NCI-H345 (cell line): ENCODE measurements at places on chromosomes 11 and 22.

GRCh38 chr11:35286126-35286525 is 133.2 kb downstream of the SLC1A2 start:
- DNase-seq: no peak

DNA sequence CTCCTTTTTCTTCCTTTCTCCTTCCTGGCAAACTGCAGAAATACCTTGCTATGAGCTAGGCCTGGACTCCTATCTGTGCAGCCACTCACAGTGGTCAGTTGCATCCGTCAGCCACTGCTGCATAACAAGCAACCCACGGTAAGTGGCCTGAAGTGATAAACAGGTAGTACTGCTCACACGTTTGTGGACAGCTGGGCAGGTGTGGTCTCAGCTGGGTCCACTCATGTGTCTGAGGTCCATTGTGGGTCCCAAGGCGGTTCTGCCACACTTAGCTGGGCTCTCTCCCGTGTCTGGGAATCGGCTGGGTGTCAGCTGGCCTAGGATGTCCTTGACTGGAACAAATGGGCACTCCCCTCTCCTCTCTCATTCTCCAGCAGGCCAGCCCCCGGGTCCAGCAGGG is 109.3 kb downstream of the BRD1 start:
- no peak for DNase-seq

DNA sequence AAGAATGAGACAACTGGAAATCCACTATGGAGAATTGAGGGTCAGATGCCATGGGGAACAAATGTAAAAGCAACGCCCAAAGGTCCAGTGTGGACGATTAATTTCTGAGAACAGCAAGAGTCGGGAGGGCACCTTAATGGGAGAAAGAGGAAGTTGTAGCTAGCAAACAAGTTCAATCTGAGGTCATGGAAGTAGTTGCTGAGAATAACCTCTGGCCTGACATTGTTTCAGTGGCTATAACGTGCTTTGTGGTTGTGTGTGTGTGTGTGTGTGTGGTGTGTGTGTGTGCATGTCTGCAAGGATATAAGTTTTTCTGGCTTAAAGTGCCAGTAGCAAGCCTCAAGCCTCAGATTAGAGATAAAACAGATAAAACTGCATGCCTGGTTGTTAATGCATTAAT is 1630.1 kb upstream of the TENM4 start:
- no peak for DNase-seq

- DNase-seq: no peak
Measured at GRCh38 chr11:39542460-39542859, 1917.0 kb downstream of the LRRC4C start.

DNA sequence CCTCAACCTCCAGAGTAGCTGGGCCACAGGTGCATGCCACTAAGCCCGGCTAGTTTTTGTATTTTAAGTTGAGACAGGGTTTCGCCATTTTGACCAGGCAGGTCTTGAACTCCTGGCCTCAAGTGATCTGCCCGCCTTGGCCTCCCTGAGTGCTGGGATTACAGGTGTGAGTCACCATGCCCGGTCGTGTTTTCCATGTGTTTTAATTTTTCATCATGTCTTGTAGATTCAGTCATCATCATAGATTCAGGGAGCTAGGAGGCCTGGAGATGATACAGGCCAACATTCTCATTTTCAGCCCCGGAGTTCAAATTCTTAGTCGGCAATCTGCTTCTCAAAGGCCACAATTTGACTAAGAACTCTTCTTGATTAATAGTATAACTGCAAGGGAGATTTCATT is 73.5 kb upstream of the GRAMD1B start:
- no peak for DNase-seq

DNA sequence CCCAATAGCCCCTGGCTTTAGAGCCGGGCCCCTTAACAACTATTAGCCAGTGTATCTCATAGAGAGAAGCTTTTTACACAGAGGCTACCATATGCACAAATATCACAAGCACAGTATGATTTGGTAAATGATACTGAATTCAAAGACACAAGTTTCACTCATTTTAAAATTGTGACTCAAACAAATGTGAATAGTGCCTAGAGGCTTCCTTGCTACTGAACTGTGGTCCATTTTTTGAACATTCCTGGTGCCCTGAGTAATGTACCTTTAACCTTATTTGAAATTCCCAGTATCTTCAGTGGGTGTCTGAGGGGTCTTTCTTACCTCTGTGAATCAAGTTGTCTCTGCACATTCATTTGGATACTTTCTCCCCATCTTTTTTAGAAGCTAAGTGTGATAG is 156.2 kb downstream of the MAML2 start:
- no peak for DNase-seq

GRCh38 chr11:102341844-102342318 is 5.1 kb upstream of the BIRC2 start:
- DNase-seq: peak; percentile 75

GRCh38 chr11:115736146-115736545 is 231.9 kb upstream of the CADM1 start:
- DNase-seq: no peak

DNA sequence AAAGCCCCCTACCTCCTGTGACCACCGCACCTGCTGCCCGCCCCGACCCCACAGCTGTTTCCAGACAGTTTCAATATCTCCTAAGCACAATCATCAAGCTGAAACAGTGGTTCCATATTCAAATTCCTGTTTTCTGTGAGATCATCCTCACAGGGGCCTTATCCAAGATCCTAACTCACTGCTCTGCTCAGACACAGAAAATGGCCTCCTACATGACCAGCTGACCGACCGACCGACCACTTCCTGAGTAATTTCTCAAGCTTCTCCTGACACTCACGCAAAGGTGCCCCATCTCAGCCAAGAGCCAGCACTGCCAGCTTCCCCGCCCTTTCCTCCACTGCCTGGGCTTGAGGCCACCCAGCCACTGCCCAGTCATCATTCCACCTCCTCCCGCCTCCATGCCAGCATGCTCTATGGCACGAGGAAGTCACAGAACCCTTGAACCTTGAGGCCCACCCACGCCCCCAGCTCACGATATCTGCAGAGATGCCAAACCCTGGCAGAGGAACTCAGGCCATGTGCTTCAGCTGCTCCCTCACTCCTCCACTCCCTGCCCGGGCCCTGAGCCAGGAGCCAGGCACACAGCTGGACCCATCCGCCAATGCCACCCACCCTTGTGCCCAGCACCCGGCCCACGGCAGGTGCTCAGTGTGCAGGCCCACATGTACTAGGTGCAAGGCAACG is 14.0 kb downstream of the KIAA0930 start:
- peak; percentile 9 for DNase-seq

GRCh38 chr11:40130427-40130826 is 1329.0 kb downstream of the LRRC4C start:
- DNase-seq: peak; percentile 40

DNA sequence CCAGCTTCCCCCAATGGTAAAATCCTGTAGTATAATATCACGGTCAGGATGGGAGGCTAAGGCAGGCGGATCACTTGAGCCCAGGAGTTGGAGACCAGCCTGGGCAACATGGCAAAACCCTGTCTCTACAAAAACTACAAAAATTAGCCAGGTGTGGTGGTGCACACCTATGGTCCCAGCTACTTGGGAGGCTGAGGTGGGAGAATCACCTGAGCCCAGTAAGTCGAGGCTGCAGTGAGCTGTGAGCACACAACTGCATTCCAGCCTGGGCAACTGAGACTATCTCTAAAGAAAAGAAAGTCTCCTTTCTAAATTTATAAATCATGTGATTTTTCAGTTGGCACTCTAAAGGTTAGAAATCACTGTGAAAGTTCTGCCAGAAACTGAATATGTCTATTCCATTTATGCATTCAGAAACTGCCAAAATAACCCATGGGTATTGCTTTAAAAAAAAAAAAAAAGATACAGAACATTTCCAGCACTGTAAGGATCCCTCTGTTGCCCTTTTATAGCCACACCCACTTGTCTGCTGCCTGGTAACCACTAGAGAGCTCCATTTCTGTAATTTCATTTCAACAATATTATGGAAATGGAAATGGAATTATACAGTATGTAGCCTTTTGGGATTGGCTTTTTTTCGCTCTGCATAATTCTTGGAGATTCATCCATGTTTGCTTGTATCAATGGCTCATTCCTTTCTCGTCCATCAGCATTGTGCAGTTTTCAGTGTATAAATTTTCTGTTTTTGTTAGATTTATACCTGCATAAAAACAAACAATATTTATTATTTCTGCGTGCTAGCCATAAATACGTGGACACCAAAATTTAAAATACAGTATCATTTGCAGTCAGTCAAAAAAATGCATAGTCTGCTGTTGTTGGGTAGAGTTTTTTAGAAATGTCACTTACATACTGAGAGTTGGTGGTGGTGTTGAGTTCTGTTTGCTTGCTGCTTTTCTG is 9.4 kb downstream of the CDC45 start:
- DNase-seq: no peak

GRCh38 chr11:31657091-31657490 is 147.5 kb downstream of the ELP4 start:
- no peak for DNase-seq

DNA sequence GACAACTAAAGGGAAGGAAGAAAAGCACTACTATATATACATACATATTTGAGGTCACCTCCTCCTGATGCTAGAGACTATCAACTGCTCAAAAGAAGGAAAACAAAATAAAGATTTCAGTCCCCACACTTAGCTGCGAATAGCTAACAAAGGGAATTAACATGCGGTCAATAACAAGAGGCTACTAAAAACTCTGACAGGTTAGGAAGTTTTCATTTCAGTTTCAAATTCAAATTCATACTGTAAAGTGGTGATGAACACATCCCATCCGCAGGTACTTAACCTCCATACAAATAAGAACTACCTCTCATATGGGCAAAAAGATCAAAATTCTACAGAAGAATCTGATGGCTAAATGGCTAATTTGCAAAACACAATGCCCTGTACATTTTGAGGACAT is 2.6 kb downstream of the NAP1L4 start:
- DNase-seq: no peak

- DNase-seq: no peak
Measured at GRCh38 chr11:28910926-28911325, 802.7 kb downstream of the METTL15 start.

- DNase-seq: peak; percentile 62
Measured at GRCh38 chr11:121321614-121322243, 29.2 kb downstream of the SC5D start.

DNA sequence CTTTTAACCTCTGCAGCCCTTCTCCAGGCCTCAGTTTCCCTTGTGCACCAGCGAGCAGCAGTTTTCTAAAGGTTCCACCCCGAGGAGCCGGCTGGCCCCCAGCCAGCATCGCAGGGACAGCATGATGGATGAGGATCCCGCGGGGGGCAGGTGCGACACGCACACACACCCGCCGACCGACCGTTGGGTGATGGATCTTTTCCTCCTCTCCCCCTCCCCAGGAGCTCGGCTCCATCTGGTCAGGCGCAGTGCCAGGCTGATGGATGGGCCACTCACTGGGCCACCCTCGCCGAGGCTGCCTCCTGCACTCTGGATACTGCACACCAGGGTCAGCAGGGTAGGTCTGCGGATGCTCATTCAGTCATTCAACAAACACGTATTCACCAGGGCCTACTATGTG is 12.8 kb upstream of the CABP7 start:
- DNase-seq: peak; percentile 57

- no peak for DNase-seq
Measured at GRCh38 chr11:16456366-16456765, 100.0 kb upstream of the SOX6 start.

DNA sequence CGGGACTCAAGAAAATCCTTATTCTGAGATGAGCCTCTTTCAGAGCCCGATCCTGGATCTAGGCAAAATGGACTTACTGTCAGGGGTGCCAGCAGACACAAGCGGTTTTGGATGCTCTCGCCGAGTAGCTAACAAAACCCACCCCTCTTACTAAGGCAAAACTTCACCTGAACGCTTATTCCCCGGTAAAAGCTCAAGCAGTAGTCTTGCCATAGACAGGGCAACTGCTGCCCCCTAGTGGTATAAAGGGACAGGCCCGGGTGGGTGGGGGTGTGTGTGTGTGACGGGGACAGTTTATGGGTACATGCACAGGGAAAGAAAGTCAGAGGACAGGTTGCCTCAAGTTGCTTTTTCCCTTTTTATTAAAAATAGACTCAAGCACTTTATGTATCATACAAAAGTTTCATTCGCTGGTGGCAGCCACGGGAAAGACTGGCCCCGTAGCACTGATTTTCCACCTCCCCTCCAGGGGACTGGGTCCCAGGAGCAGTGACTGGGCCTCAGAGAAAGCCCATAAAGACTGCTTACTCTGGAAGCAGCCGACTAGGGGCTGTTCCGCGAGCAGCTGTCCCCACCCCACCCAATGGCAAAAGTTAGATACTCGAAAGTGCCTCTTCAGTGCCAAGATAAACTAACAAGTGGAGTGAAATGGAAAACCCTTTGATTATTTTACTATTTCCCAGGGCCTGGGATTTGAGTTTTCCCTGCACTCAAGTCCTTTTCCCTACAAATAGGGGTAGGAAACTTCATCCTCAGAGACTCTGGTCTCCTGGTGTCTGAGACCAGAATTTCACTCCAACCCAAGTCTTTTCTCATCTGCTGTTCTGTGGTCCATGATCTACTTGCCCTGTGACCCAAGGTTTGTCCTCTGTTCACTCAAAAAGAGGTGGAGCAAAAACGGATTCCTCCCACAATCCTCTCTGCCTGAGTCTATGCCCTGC is 4.7 kb downstream of the YPEL4 start:
- DNase-seq: peak; percentile 74

DNA sequence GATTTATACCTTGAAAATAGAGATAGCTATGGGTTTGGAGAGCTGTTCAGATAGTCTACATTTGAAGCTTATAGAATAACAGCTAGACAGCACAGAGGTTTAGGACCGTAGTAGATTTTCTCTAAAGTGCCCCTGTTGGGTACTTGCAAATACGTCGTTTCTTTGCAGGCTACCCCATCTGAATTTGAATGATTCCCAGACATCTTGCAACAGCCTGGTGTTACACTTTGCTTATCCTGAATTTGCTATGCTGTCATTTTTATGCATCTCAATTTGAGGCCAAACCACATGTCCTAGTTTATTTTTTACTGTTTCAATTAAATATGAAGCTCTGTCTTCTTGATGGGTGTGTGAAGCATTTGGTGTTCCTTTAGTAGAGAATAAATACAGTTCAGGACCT is 142.1 kb downstream of the WNT11 start:
- no peak for DNase-seq

GRCh38 chr11:44424841-44425240 is 114.9 kb upstream of the ALX4 start:
- DNase-seq: no peak

- DNase-seq: no peak
Measured at GRCh38 chr11:128522943-128523518, 64.3 kb downstream of the ETS1 start.

- no peak for DNase-seq
Measured at GRCh38 chr11:73343076-73343873, 32.9 kb upstream of the RELT start.

- no peak for DNase-seq
Measured at GRCh38 chr11:60932605-60933356, 8.5 kb downstream of the TMEM132A start.

DNA sequence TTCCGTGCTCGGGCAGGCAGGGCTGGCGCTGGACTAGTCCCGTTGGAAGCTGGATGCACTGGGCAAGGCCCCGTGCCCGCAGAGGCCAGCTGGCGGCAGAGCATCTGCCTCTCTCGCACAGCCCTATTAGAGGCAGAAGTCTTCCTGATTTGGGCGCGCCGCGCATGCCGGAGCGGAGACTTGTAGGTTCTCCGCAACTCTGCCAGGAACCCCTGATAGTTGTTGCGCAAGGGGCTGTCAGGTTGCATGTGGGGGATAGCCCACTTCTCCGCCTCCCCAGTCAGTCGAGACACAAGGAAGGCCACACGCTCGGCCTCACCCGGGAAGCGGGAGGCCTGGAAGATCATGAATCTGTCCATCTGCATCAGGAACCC is 1.2 kb downstream of the RTL6 start:
- no peak for DNase-seq
